Testis (tissue), 5 donors: ENCODE measurements at places on chromosomes 13 and 19. TPM values are rescaled to one million over a fixed set of nuclear protein-coding genes. Genes with fewer than 3 reads are reported as not detected.

DNA sequence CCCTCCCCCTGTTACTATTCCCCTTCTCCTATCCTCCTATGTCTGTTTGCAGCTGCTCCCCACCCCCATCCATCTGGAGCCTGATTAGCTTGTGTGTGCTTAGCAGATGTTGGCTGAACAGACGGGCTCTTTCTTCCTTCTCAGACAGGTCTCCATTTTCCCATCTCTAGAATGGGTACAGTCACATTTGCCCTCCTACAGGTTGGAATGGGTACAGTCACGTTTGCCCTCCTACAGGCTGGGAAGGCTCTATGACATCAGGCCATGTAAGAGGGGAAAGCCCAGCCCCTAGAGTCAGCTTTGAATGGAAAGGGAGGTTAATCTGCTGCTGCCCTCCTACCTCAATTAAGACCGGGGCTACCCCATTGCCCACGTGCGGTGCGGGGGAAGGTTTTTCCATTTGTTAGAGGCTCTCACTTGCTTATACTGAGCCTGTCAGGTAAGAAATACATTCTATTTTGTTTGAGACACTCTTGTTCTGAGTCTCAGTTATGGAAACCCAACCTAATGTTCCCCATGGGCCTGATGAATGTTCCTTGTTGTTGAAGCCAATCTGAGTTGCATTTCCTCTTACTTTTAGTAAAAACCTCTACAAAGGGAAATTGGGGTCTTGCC is 2.2 kb upstream of the CLEC17A start:
- no peaks in the 10 kb centered on the region for H3K36me3 ChIP-seq
- no peaks in the 10 kb centered on the region for H3K27me3 ChIP-seq
- DNase-seq: no peak
- H3K4me3 ChIP-seq: no peak overlapping the region
- H3K4me1 ChIP-seq: no peaks in the 10 kb centered on the region

DNA sequence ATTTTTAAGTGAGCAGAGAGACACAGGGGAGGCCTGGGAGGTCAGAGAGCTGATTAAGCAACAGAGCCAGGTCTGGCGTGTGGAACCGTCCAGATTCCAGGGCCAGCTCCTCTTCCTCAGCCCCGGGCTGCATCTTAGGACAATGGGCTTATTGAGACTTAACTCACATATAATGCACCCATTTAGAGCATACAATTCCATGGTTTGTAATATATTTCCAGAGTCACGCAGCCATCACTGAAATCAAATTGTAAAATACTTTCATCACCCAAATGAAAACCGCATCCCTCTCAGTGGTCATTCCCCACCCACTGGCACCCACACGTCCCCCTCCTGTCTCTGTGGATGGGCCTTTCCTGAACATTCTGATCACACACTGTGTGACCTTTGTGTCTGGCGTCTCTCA is 2.1 kb upstream of the HMG20B start:
- H3K4me1 ChIP-seq: peaks cover 9% of the 10 kb centered on the region
- no peak overlapping the region for H3K27ac ChIP-seq
- no peaks in the 10 kb centered on the region for H3K27me3 ChIP-seq
- no peaks in the 10 kb centered on the region for H3K36me3 ChIP-seq

GRCh38 chr13:99260216-99260615 is 2.0 kb upstream of the GPR18 start:
- H3K4me1 ChIP-seq: peaks cover 8% of the 10 kb centered on the region
- DNase-seq: no peak
- H3K27me3 ChIP-seq: no peaks in the 10 kb centered on the region
- no peaks in the 10 kb centered on the region for H3K36me3 ChIP-seq
- no peak overlapping the region for H3K4me3 ChIP-seq

DNA sequence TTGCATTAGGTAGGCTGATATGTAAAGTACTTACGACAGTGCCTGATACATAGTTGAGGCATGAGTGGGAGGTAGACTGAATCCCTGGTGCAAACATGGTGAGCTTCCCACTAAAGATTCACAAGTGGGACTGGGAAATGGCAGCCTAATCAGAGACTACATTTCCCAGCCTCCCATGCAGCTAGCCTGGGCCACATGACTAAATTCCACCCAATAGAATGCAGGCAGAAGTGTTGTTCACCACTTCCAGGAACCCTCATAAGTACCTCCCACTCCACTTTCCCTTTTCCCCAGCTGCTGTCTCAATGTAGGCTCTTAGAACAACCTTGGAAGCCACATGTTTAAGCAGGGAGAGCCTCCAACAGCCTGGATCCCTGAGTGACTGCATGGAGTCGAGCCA is 104.9 kb downstream of the CACNA1A start:
- no peak overlapping the region for H3K27ac ChIP-seq
- no peak overlapping the region for H3K4me3 ChIP-seq
- no peaks in the 10 kb centered on the region for H3K36me3 ChIP-seq
- no peaks in the 10 kb centered on the region for H3K27me3 ChIP-seq
- DNase-seq: no peak
- H3K4me1 ChIP-seq: no peaks in the 10 kb centered on the region

DNA sequence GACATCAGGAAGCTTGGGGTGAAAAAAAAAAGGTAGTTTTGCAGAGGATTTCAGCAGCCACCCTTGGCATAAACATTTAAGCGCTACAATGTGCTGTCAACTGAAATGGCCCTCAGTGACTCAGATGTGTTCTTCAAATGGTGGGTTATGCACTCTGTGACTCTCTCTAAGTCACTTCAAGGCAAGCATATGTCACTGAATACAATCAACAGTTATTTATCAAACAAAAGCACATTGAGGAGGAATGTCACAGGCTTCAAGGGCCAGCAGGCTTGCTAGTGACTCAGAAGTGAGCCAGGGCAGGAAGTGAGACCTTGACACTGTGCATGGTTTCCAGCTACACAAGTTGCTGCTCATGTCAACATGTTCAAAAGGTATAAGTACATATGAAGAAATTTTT is 523.7 kb upstream of the HTR2A start:
- no peaks in the 10 kb centered on the region for H3K36me3 ChIP-seq
- no peaks in the 10 kb centered on the region for H3K27me3 ChIP-seq
- DNase-seq: no peak
- H3K27ac ChIP-seq: no peak overlapping the region
- no peaks in the 10 kb centered on the region for H3K4me1 ChIP-seq
- H3K4me3 ChIP-seq: no peak overlapping the region

DNA sequence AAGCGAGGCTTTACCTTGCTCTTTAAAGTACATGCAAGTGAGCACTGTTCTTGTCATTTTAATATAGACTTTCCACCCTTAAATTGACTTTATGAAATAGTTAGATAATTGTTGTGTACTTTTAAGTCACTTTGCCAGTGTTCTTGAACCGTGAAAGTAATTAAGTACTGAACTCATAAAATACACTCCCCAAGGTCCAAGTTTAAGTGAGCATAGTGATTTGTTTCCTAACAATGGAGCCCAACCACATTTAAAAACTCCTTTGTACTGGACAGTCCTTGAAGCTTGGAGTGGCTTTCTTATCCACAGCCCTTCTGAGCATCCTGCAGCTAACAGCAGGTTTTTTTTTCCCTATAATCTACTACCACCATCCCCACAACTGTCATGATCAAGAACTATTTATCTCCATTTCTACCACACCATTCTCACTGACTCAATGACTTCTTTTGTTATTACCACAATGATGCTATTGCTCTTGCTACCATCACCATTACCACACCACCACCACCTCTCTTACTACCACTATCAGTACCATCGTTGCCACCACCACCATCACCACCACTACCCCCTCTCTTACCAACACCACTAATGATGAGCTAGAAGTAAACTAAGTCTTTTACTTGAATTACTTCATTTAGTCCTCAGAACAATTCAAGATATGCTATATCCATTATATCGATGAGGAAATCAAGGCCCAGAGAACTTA is 452.6 kb downstream of the DIAPH3 start:
- H3K4me1 ChIP-seq: no peaks in the 10 kb centered on the region
- no peak overlapping the region for H3K27ac ChIP-seq

ZNF626 gene
- total RNA-seq: 18.6 TPM

ADGRE3 gene
- 0.31 TPM for total RNA-seq

TRPM4 gene
- total RNA-seq: 30.5 TPM
